ENCODE measurements at places on chromosomes 11 and 22.

DNA sequence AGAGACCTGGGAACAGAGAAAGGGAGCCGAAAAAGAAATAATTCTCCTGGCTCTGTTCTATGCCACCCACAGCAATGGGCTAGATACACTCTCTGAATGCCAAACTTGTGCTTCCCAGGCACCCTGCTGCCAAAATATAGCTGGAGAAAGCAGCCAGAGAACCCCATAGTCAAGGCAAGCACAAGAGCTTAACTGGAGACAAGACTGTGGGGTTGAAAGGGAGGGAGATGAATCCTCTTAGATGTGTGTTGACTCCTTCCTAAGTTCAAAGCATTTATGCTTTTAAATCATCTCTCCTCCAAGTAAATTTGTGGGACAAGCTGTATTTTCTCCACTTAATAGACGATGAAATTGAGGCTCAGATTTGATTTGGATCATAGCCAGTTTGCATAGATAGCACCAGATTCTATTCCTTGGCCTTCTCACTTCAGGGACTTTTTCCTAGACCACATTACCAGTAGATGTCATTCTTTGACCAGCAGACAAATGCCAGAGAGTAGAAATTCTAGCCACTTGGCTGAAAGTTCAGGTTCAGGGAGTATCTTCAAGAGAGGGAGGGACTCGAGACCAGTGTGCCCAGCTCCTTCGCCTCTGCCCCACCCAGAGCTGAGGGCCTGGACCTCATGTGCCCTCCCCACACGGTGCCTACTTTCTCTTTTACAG is 16.5 kb upstream of the ETS1 start:
- H3K36me3 ChIP-seq, result no peaks in the 10 kb centered on the region
- H3K27ac ChIP-seq, result no peak overlapping the region
- H3K4me3 ChIP-seq, result no peak overlapping the region
- H3K4me1 ChIP-seq, result peaks cover 24% of the 10 kb centered on the region
- DNase-seq, result peak; percentile 79

- no peak for DNase-seq
- no peaks in the 10 kb centered on the region for H3K4me1 ChIP-seq
- no peak overlapping the region for H3K4me3 ChIP-seq
These were observed 22.9 kb upstream of the CHRM4 start for GRCh38 chr11:46414466-46414796.

DNA sequence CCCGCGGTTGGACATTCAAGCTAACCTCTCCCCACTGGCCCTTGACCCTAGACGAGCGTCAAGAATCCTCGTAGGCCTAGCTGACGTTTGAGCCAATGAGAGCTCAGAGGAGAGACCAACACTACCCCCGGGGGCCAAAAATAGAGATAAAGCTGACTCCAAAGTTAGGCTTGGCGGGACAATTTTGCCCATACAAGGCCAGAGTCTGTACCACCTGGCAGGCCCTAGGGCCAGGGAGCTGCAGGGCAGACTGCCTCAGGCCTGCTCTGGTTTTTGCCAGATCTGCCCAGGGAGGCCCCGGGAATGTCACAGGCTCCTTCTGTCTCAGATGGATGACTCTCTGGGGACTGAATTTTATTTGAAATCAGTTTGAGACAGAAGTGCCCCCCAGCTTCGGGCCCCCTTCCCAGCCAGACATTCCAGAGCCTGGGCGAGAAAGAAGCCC is 40.8 kb upstream of the ACCSL start:
- no peak overlapping the region for H3K4me3 ChIP-seq
- no peaks in the 10 kb centered on the region for H3K4me1 ChIP-seq
- no peak for DNase-seq
- H3K36me3 ChIP-seq, result no peaks in the 10 kb centered on the region
- H3K27me3 ChIP-seq, result no peaks in the 10 kb centered on the region

GRCh38 chr11:79543101-79543500 is 102.3 kb upstream of the TENM4 start:
- no peak overlapping the region for H3K4me3 ChIP-seq
- no peak overlapping the region for H3K27ac ChIP-seq
- H3K4me1 ChIP-seq, result no peaks in the 10 kb centered on the region
- no peaks in the 10 kb centered on the region for H3K36me3 ChIP-seq

DNA sequence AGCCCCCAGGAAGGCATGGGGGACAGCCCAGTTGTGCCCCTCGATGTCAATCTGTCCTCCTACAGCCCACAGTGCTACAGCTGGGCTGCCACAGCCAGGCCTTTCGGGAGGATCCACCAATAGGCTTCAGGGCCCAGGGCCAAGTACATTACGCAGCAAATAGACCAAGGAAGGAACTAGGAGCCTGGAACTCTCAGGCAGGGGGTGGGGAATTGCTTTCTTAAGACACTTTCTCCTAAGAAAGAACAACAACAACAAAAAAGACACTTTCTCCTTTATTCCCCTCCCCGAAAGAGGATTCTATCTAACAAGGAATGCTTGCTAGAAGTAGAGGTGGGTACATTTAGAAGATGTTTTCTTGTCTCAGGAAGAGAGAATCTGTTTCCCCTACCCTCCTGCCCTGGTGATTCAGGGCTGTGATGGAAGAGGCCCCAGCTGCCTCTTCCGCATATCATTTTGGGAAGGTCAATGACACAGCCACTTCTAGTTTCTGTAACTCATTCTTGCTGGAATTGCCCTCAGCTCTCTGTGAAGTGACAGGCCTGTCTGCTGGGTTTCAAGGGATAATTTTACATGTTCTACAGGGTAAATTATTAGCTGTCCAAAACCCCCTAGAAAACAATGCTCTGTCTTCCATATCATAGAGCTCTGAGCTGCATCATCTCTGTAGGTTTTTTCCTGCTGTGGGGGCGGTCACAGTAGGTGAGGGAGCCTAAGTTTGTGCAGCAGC is 6.0 kb upstream of the MALAT1 start:
- no peak for DNase-seq
- H3K27ac ChIP-seq, result no peak overlapping the region
- no peaks in the 10 kb centered on the region for H3K36me3 ChIP-seq
- no peak overlapping the region for H3K4me3 ChIP-seq

- DNase-seq, result no peak
- H3K36me3 ChIP-seq, result no peaks in the 10 kb centered on the region
- H3K27ac ChIP-seq, result no peak overlapping the region
These were observed 455.4 kb upstream of the ANO3 start for GRCh38 chr11:25876456-25876965.

- no peaks in the 10 kb centered on the region for H3K27me3 ChIP-seq
- peak overlapping the region; percentile 20 for H3K27ac ChIP-seq
These were observed 13.6 kb downstream of the OR5D16 start for GRCh38 chr11:55852141-55852540.

DNA sequence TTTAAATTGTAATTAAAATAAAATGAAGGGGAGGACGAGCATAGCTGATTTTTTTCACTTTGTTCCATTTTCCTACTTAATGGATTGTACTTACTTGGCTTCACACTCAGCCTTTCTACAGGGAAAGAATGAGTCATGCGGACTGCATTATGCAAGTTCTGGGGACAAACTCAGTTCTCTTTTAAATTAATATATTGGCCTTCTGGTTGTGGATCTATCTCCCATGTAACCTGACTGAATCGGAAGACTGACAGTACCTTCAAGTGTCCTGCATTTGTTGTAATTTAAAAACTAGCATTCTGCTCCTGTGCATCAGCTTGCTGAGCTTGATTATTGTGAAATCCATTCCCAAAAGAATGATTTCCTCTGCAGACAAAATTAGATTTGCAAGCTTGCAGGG is 12.2 kb downstream of the OR8D1 start:
- H3K27me3 ChIP-seq, result no peaks in the 10 kb centered on the region
- DNase-seq, result no peak
- H3K27ac ChIP-seq, result no peak overlapping the region
- H3K36me3 ChIP-seq, result no peaks in the 10 kb centered on the region
- H3K4me3 ChIP-seq, result no peak overlapping the region

- H3K4me1 ChIP-seq, result 0 out of 2 replicates have a peak, but pooled peaks cover 5% of the 10 kb centered on the region
- DNase-seq, result peak; percentile 38
- H3K27ac ChIP-seq, result no peak overlapping the region
- H3K4me3 ChIP-seq, result peak overlapping the region; percentile 82
- no peaks in the 10 kb centered on the region for H3K36me3 ChIP-seq
These were observed 607 bp downstream of the CCDC82 start for GRCh38 chr11:96388891-96389719.
